Stimulated activated CD8-positive, alpha-beta memory T cell treated with anti-CD3 and anti-CD28 coated beads, Interleukin-15, amount 100 ng/mL, for 4 hours (primary cell): ENCODE measurements at places on chromosomes 16 and 17.

- no peak for DNase-seq
Measured at GRCh38 chr17:33647956-33648355, 354.9 kb upstream of the ASIC2 start.

DNA sequence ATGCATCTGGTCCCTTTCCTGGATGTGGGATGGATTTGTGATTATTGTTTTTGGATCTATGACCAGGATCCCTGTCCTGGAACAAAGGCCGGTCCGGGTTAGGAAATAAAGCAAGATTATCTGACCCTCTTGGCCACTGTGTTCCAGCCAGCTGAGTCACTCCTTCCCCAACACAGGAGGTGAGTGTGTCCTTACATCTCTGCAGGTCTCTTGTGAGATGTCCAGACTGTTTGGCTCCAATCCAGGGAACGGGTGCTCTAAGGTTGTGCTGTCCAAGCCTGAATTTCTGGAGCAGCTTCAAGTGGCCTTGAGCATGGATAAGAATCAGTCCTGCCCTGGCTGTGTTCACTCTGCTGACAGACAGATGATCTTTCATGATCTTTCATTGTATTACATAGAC lies 136.5 kb upstream of the CCL2 start:
- DNase-seq, result no peak

GRCh38 chr16:17696616-17697015 lies 225.9 kb upstream of the XYLT1 start:
- DNase-seq, result no peak

GRCh38 chr16:48892893-48893292 lies 282.9 kb upstream of the N4BP1 start:
- DNase-seq, result no peak

DNA sequence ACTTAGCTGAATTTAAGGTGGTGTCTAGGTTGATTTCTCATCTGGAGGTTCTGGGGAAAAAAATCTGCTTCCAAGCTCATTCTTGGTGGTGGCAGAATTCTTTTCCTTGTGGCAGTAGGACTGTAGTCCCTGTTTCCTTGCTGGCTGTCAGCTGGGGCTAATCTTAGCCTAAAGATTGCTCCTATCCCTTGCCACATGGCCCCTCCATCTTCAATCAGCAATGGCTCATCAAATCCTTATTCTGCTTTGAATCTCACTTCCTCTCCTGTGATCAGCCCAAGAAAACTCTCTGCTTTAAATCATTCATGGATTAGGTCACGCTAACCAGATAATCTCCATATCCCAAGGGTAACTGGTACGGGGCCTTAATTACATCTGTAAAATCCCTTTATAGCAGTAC lies 6.6 kb downstream of the FAM20A start:
- no peak for DNase-seq

DNA sequence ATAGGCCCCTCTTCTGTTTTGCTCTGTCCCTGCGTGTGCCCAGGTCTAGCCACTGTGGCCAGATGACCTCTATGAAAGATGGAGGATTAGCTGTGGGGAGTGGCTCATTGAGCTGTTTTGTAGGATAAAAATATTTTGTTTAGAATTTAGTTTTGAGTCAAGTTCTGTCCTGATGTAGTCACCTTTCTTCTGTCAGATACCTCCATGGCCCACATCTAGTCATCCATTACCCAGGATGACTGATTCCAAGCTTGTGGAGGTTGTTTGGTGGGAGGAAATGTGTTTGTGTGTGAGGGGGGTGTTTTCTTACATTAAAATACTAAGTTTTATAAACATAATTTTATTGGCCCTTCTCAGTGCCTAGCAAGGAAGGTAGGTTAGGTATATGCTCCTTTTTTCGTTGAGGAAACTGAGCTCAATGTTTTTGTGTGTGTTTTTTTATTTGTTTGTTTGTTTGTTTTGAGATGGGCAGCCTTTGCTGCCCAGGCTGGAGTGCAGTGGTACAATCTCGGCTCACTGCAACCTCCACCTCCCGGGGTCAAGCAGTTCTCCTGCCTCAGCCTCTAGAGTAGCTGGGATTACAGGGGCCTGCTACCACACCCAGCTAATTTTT lies 16.3 kb downstream of the SNX11 start:
- DNase-seq, result no peak

DNA sequence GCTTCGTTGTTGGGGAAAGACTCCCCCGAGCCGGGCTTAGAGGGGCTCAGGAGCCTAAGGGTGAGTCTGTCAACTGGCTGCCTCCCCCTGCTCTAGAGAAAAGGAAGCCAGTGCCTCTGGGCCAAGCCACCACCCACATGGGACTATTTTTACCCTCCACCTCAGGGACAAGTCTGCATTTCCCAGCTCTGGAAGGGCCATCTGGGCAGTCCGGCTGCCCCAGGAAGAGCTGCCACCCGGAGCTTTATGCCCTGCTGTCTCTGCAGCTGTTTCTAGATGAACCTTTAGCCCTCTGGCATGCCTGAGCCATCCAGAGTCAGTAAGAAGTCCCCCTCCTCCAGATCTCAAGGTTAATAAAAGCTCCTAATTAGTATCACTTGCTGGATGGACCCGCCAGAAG lies 5.3 kb upstream of the RPRML start:
- no peak for DNase-seq

GRCh38 chr16:10776280-10776679 lies 32.6 kb downstream of the NUBP1 start:
- DNase-seq, result no peak

DNA sequence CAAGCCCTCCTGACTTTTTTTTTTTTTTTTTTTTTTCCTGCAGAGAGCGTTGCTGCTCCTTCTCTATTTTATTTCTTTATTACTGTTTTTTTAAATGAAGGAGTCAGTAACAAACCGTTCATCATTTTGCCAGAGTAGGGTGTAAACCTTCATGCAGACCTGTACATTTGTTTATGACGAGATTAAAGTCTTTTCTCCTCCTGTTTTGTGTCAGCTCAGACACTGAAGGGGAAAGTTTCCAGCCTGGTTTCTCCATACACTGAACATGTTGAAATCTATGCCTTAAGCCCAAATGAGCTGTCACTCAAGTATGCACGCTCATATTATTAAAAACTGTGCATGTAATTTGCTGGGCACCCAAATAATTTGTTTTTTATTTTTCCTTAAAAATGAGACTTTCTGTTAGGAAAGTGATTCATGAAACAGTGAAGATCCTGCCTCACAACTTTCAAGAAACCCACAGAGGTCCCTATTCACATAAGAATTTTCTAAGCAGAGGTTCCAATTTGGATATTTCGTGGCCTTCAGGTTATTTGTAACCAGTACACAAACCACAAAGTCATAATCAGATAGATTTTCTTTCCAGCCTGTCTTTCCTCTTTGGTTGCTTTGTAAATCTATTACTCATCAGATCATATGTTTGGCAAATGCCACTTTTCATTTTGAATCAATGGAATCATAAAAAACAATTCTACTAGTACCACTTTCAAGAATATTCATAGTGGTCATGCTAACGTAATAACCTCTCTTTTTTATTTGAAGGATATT lies 700.3 kb downstream of the MAF start:
- no peak for DNase-seq

DNA sequence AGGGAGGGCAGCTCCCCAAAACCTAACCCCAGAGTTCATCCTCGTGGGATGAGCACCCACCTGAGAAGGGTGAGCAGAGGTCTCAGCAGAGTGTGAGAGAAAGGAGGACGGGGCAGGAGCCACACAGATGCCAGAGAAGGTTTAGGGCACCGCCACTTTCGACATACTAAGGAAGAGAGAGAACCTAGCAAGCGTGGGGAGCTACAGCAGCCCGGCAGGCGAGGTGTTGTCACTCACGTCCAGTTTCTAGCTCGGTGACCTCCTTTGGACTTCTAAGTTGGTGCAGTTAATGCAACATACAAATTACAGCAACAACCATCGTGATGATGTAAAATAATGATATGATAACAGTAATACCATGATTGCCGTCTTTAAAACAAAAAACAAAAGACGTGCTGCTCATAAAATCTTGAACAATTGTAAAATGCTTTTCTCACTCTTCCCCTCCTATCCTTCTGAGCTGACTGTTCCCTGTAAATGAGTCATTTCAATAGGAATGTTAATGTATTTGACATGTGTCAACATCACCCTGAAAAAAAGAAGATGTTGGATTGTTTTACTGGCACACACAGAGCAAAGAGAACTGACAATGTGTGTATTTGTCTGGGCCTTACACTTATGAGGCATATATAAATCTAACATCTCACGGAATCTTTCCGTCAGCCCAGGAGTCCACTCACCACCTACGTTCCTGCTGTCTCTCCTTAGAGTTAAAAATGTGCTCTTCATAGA lies 158.2 kb upstream of the MAF start:
- no peak for DNase-seq

GRCh38 chr16:57471852-57472664 lies 9.6 kb downstream of the POLR2C start:
- no peak for DNase-seq

GRCh38 chr16:73711406-73712080 lies 585.1 kb upstream of the PSMD7 start:
- no peak for DNase-seq

- DNase-seq, result no peak
Measured at GRCh38 chr17:17924131-17924856, 47.9 kb downstream of the TOM1L2 start.

DNA sequence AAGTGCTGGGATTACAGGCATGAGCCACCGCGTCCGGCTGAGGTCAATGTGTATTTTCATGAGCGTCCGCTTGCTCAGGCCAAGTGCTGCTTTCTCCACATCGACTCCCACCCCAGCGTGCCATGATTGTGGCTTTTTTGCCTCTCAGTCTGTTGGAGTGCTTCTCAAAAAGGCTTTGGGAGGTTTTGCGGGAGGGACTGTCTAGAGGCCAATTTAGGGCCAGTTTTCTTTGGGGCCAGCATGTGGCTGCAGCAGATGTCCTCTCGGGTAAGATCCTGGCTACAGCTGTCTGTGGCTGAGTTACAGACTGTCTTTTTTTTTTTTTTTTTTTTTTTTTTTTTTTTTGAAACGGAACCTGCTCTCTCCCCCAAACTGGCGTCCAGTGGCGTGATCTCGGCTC lies 6.5 kb downstream of the C16orf90 start:
- no peak for DNase-seq

DNA sequence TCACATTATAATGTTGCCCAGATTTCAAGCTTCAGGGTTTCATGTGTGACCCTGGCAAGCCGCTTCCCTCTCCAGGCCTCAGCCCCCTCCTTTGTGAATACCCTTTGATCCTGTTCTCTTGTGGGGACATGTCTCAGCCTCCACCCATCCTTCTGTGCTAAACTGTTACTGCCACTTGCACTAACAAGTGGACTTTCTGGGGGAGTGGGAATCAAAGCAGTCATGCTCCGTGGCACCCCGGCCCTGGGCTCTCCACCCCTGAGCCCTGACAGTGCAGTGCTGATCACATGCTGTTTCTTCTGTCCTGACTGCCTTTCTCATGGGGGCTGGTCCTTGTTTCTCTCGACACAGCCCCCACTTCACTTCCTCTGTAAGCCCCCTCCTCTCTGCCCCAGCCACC lies 9.7 kb upstream of the DCAF7 start:
- DNase-seq, result no peak

DNA sequence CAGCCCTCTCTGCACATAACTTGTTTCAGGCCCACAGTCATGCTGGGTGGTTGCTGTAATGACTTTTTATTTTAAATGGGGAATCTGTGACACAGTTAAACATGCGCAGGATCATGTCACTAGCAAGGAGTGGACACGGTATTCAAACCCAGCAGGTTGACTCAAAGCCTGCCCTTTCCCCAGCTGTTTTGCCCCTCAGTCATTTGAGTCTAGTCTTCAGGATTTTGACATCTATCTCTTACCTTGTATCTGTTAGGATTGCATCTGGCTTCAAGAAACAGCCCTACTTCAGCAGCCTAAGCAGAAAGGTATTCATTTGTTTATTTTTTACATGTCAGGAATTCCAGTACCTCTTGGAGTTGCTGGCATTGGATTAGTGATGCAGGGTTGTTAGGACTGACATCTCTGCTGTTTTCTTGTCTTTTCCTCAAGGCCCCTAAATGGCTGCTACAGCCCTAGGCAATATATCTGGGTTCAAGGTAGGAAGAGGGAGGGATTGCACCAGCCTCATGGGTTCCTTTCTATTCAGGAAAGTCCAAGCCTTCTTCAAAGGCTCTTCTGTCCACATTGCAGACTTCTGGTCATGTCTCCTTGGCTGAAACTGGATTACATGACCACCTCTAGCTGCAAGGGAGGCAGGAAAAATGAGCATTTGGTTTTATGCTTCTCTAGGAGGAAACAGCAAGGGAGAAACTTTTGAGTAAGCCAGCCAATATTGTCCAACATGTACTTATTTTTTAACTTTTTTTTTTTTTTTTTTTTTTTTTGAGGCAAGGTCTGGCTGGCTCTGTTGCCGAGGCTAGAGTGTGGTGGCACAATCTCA lies 22.8 kb downstream of the ABCC1 start:
- DNase-seq, result no peak

DNA sequence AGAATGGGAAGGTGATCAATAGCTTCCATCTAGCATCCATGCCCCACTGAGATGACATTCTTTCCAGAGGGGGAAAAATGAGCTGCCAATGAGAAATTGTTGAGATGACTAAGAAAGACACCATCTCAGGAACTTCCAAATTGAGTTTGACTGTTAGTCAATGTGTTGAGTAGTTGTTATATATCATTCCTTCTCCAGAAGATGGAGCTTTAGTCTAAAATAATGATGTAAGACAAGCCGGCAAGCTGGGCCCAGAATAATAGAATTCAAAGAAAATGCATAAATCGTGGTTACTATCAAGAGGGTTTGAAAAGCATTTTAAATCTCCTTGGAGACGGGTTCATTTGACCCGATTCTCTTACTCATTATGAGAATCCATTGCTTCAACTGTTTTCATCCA lies 71.0 kb upstream of the ATF7IP2 start:
- no peak for DNase-seq

DNA sequence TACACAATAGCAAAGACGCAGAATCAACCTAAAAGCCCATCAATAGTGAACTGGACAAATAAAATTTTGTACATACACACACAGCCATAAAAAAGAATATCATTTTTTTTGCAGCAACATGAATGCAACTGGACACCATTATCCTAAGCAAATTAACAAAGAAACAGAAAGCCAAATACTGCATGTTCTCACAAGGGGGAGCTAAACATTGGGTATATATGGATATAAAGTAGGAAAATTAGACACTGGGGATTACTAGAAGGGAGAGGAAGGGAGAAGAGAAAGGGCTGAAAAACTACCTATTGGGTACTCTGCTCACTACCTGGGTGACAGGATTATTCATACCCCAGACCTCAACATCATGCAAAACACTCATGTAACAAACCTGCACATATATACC lies 28.2 kb downstream of the ADAMTS18 start:
- DNase-seq, result no peak

DNA sequence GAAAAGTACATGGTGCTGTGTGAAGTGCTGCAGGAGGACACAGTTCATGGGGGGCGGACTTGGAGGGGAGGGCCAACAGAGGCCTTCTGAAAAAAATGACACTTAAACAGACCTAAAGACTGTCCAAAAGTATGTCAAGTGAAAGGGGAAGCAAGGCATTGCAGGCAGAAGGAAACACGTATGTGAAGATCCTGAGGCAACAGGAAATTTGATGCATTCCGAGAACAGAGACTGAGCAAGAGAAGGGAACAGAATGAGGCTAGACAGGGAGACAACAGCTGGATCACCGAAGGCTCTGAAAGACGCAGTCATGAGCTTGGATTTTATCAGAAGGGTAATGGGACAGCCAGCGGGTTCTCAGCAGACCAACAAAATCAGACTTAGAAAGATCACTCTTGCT lies 1.1 kb downstream of the IFT20 start:
- DNase-seq, result no peak

GRCh38 chr17:67632141-67632540 lies 85.6 kb upstream of the NOL11 start:
- no peak for DNase-seq

GRCh38 chr16:80656711-80657150 lies 115.9 kb downstream of the DYNLRB2 start:
- DNase-seq, result no peak

GRCh38 chr17:16283705-16284104 lies 66.7 kb downstream of the PIGL start:
- DNase-seq, result no peak
